ENCODE measurements at places on chromosomes 16 and 17.

GRCh38 chr17:36703860-36704266 lies 102.5 kb downstream of the MRM1 start:
- no peak for DNase-seq

DNA sequence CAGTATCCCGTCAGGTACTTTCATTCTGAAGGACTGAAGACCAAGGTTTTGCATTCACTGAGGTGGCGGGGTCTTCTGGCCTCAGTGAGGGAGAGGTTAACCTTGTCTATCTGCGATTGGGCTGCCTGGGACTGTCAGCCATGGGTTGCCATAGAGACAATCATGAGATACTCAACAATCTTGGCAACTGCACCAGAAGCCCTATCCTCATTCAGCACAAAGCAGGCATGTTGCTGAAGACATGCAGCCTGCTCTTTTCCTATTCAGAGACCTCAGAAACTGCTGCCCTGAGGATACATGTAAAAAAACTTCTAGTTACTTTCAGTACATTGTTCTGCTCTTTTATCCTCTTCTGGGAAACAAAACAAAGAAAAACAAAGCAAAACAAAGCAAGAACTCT lies 146.3 kb upstream of the PIRT start:
- no peak for DNase-seq

DNA sequence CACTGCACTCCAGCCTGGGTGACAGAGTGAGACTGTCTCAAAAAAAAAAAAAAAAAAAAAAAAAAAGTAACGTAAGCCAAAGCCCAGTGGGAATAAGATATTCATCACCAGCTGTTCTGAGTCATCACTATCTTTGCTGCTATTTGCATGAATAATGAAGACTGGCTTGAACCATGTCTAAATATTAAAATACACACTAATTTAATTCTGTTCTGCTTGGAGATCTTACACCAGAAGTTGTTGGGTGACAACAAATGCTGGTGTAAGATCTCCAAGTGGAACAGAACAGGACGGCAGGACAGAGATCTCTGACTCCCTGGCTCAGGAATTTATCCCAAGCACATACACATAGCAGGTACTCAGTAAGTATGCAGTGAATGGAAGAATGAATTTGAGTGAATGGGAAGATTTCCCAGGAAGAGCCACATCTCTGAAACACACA lies 19.6 kb downstream of the DNAH17 start:
- DNase-seq = no peak

- DNase-seq = no peak
These were observed 13.9 kb upstream of the KIFC3 start for GRCh38 chr16:57815987-57816745.

Data from stimulated activated CD8-positive, alpha-beta memory T cell treated with anti-CD3 and anti-CD28 coated beads, Interleukin-15, amount 100 ng/mL, for 4 hours (primary cell).